ENCODE measurements at places on chromosomes 3 and 15.

- peaks cover 34% of the 10 kb centered on the region for H3K27me3 ChIP-seq
- H3K27ac ChIP-seq = no peak overlapping the region
- H3K4me1 ChIP-seq = peaks cover 7% of the 10 kb centered on the region
- H3K4me3 ChIP-seq = no peak overlapping the region
- no peak for DNase-seq
- peaks cover 4% of the 10 kb centered on the region for H3K36me3 ChIP-seq
Observed at GRCh38 chr15:48862705-48863104, 15.2 kb upstream of the EID1 start.

DNA sequence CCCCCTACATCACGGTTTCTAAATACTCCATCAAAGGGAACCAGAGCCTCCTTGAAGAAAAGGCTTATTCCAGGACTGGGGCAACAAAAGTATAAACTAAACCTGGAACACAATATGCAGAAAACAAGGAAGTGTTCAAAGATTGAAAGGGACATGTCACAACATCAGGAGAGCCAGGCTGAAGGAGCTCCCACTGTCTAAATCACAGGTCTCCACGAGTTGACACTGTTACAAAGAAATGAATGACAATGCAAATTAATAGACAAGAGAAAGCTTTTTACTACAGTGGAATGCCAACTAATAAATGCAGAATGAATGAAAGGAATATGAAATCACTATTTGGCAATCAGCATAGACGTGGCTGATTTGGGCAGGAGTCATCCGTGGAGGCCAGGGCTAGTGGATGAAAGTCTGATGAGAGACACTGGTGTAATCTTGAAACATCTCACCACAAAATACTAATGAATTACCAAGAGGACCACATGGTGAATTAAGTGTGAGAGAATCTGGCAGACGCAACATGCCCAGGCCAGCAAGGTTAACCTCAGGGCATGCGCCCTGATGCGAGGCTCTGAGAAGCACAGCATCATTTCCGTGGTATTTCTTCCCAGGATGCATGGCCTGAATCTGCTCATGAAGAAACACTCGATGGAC is 123.8 kb upstream of the TJP1 start:
- H3K27me3 ChIP-seq = peaks cover 31% of the 10 kb centered on the region
- H3K27ac ChIP-seq = no peak overlapping the region
- no peak for DNase-seq

DNA sequence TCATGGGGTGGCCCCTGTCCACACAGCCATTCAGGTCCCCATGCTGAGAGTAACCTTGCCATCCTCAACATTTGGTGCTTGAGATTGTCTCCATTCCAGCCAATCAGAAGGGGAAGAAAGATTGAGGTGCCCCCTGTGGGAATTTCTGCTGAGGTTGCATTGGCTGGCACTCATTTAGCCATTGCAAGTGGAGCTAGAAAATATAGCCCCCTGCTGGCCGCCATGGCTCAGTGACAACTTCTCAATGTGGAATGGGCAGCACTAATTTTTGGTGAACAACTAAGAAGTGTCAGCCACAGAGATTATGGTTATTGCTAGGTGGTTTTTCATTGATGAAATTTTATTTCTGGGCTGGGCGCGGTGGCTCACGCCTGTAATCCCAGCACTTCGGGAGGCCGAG is 22.0 kb downstream of the COL6A6 start:
- peaks cover 2% of the 10 kb centered on the region for H3K4me1 ChIP-seq
- H3K27me3 ChIP-seq = peaks cover 40% of the 10 kb centered on the region
- peak; percentile 17 for DNase-seq
- H3K4me3 ChIP-seq = no peak overlapping the region
- H3K36me3 ChIP-seq = peaks cover 7% of the 10 kb centered on the region

DNA sequence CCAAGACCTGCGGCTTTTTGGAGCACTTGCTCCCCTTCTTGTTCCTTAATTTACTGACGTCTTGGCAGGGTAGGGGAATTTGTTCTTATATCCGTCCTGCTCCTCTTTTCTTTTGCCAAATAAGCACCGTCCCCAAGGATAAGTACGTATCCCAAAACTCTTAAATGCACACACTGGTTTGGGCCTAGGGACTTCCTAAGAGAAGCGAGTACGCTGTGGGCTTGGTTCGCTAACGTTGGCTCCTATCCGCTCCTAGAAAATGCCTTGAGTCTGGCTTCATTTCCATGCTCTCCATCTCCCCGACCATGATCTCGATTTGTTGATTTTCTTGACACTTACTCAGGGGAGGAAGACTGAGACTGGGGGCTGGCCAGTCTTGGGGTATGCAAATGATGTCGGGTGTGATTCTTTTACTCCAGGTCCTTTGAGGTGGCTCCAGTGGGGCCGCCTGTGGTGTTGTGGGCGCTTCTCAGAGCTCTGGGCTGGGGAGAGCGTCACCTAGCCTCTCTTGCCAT is 1.3 kb downstream of the MYRIP start:
- peaks cover 75% of the 10 kb centered on the region for H3K27me3 ChIP-seq
- H3K4me3 ChIP-seq = peak overlapping the region; percentile 75
- no peak overlapping the region for H3K27ac ChIP-seq
- DNase-seq = no peak

- H3K27me3 ChIP-seq = no peaks in the 10 kb centered on the region
- H3K27ac ChIP-seq = no peak overlapping the region
- no peaks in the 10 kb centered on the region for H3K36me3 ChIP-seq
- H3K4me1 ChIP-seq = peaks cover 4% of the 10 kb centered on the region
- H3K4me3 ChIP-seq = no peak overlapping the region
- no peak for DNase-seq
Observed at GRCh38 chr3:52470920-52471319, 15.5 kb downstream of the NISCH start.

- no peak overlapping the region for H3K27ac ChIP-seq
- H3K4me1 ChIP-seq = peaks cover 11% of the 10 kb centered on the region
- H3K36me3 ChIP-seq = peaks cover 3% of the 10 kb centered on the region
- peaks cover 15% of the 10 kb centered on the region for H3K27me3 ChIP-seq
- no peak overlapping the region for H3K4me3 ChIP-seq
Observed at GRCh38 chr3:40382617-40382979, 4.4 kb upstream of the ENTPD3 start.

DNA sequence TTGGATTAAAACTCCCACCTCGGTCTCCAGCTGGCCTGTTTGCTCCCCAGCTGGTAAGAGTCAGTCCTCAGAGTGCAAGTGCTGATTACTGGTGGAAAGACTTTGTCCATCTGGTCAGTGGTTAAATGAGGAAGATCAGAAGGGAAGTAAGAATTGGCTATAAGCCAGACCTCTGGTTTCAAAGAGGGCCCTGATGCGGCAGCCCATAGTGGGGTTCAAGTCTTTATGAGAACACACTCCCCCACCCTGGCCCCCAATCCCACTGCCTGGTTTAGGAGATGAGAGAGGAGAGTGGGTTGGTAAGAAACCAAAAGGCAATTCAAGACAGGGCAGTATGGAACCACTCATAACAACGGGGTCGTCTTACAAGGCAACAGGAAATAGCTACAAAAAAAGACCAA is 65.0 kb downstream of the FRMD4B start:
- H3K36me3 ChIP-seq = peaks cover 2% of the 10 kb centered on the region
- H3K27ac ChIP-seq = peak overlapping the region; percentile 56
- no peaks in the 10 kb centered on the region for H3K27me3 ChIP-seq
- H3K4me3 ChIP-seq = no peak overlapping the region
- H3K4me1 ChIP-seq = peaks cover 2% of the 10 kb centered on the region

GRCh38 chr15:81361891-81362290 is 12.1 kb downstream of the TMC3 start:
- H3K27me3 ChIP-seq = peaks cover 12% of the 10 kb centered on the region
- H3K27ac ChIP-seq = no peak overlapping the region
- peaks cover 4% of the 10 kb centered on the region for H3K36me3 ChIP-seq
- no peak for DNase-seq

DNA sequence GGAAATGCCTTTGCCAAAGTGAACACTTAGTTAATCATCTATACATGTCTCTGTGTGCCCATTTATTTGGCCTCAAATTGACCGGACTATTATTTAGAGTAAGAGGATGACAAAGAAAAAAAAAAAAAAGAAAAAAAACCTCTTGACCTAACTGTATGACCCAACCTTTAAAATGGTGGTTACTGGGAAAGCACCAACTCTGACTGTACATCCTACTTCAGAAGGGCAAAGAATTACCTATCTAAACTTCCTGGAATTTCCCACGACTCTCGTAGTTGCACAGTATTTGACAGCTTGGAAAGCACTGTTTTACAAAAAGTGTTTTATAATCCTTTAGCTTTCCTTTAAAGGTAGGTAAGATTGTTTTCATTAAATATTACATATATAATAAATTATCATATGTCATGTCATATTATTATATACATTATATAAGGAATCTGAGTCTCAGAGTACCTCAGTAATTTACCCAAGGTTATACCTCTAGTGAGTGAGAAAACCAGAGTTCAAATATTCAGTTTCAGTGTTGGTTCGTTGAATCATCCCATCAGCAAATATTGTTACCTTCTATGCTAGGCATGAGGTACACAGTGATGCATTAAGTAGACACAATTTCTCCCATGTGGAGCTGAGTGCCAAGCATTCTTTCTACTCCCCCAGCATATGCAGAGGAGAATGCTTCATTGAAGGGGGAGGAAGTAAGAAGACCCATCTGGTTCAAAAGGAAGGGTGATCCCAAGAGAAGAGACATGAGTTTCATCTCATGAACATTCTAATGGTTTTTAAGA is 5.0 kb downstream of the BCL2A1 start:
- H3K4me1 ChIP-seq = peaks cover 39% of the 10 kb centered on the region
- H3K36me3 ChIP-seq = peaks cover 8% of the 10 kb centered on the region
- peak overlapping the region; percentile 96 for H3K27ac ChIP-seq
- DNase-seq = no peak

DNA sequence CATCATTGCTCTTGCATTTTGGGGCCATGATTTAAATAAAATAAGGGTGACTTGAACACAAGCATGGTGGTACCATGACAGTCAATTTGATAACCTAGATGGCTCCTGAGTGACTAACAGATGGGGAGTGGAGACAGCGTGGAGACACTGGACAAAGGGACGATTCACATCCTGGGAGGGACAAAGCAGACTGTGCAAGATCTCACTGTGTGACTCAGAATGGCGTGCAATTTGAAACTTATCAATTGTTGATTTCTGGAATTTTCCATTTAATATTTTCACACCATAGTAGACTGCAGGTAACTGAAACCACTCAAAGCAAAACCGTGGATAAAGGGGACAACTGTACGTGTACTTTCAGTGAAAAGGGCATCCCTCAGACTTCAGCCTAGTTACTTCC is 25.5 kb downstream of the MCCC1 start:
- no peak for DNase-seq
- peaks cover 4% of the 10 kb centered on the region for H3K4me1 ChIP-seq
- H3K27ac ChIP-seq = peak overlapping the region; percentile 41
- H3K27me3 ChIP-seq = no peaks in the 10 kb centered on the region
- no peak overlapping the region for H3K4me3 ChIP-seq
- no peaks in the 10 kb centered on the region for H3K36me3 ChIP-seq

GRCh38 chr15:42118650-42119445 is 24.5 kb upstream of the PLA2G4D start:
- H3K36me3 ChIP-seq = no peaks in the 10 kb centered on the region
- no peak overlapping the region for H3K27ac ChIP-seq
- peaks cover 15% of the 10 kb centered on the region for H3K27me3 ChIP-seq
- no peak overlapping the region for H3K4me3 ChIP-seq
- H3K4me1 ChIP-seq = peaks cover 4% of the 10 kb centered on the region

DNA sequence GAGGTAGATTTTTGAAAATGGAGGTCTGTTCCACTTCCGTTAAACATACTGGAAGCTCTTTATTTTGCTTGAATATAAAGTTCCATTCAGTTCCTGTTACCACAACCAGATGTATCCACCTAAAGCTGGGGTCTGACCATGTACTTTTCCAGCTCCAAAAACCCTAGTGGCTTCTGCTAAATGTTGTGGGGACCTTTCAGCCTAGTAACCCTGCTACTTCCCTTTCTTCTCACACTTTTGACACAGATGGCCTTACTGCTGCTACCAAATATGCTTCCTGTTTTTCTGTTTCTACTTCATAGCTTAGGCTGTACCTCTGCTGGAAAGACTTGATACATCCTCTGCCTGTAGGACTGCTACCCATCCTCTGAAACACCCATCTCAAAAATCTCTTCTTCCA is 87.8 kb downstream of the COL6A6 start:
- no peaks in the 10 kb centered on the region for H3K4me1 ChIP-seq
- no peak overlapping the region for H3K27ac ChIP-seq
- H3K4me3 ChIP-seq = no peak overlapping the region
- H3K27me3 ChIP-seq = peaks cover 2% of the 10 kb centered on the region
- DNase-seq = no peak

DNA sequence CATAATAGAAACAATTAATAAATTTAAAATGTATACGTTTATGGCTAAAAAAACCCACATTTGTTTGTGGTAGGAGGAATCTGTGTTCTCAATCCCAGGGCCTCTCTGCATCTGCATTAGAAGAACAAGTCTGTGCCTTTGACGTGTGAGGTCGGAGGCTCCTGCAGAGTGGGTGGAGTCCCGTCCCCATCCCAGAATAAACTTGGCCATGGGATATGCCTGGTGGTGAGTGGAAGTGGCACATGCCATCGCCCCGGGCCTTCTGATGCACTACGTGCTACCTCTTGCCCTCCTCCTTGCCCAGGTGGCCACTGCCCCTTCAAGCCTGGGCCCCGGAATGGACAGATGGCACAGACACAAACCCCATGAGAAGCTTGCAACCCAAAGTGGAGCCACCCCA is 131.1 kb upstream of the NSMCE3 start:
- H3K36me3 ChIP-seq = no peaks in the 10 kb centered on the region
- H3K27ac ChIP-seq = no peak overlapping the region
- H3K4me1 ChIP-seq = no peaks in the 10 kb centered on the region
- H3K27me3 ChIP-seq = peaks cover 48% of the 10 kb centered on the region

- no peak for DNase-seq
- no peaks in the 10 kb centered on the region for H3K27me3 ChIP-seq
- peak overlapping the region; percentile 57 for H3K27ac ChIP-seq
- peaks cover 2% of the 10 kb centered on the region for H3K36me3 ChIP-seq
Observed at GRCh38 chr15:25778161-25778560, 85.0 kb downstream of the ATP10A start.

DNA sequence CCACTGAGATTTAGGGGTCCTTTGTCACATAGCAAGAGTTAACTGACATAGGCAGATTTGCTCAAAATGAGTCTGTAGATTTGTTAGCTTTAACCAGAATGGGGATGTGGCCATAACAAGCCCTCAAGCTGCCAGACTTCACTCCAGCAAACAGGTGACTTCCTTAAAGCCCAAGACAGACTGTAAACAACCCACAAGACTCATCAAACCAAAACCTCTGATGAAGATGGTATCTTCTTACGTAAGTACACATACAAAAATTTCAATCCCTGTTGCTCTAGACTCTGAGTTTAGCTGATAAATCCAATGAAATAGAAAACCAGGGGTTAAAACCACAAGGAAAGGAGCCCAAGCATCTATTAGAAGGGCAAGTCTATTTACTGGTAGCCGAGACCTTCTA is 18.2 kb upstream of the ZBTB20 start:
- peaks cover 18% of the 10 kb centered on the region for H3K4me1 ChIP-seq
- DNase-seq = no peak
- peak overlapping the region; percentile 92 for H3K27ac ChIP-seq
- H3K36me3 ChIP-seq = no peaks in the 10 kb centered on the region
- H3K4me3 ChIP-seq = peak overlapping the region; percentile 73

Measured in T-helper 17 cell (primary cell).